CD4-positive, CD25-positive, alpha-beta regulatory T cell (primary cell): ENCODE measurements at places on chromosomes 6 and 20. TPM values are rescaled to one million over a fixed set of nuclear protein-coding genes. Genes with fewer than 3 reads are reported as not detected.
A peak's percentile ranks its signal among the peaks of the same experiment; 100 is the strongest.

GRCh38 chr20:49230561-49231133 lies 11.4 kb downstream of the DDX27 start:
- no peak for DNase-seq

GRCh38 chr6:4102687-4103244 lies 23.8 kb upstream of the FAM217A start:
- no peak for DNase-seq

C20orf141 gene
- total RNA-seq: not detected

- no peak for DNase-seq
Observed at GRCh38 chr6:158762787-158763433, 56.3 kb downstream of the EZR start.

GRCh38 chr20:2282181-2282580 lies 13.6 kb upstream of the TGM3 start:
- no peak for DNase-seq

DNA sequence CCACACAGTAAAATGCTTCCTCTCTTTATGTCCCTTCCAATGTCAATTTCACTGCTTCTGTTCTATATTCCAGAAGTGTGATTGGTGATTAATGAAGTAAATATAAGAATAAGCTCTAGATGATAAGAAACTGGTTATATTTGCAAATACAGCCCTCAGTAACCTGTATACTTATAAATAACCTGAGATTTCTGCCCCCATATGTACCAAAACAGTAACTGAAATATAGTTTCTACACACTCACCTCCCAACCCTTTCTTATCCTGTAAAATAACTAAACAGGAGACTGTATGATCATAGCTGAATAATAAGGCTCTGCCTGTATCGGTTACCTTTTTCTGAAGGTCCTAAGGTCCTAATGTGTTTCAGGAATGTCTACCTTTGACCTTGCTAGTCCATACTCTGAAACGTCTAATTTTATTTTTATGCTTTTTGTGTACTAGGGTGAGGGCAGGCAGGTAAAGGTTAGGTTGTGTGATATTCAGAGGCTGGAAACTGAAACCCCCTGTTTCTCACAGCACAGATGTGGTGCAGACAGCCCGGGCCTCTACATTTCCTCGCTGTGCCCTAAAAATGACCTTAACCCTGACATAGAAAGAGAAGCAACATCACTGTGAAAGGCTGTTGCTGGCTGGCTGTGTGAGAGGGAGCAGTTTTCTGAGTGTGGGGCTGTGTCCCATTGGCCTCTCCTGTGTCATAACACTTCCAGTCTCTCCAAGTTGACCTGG lies 378.8 kb downstream of the CENPW start:
- DNase-seq: no peak

MRPL14 gene
- total RNA-seq: 11.8 TPM

DNA sequence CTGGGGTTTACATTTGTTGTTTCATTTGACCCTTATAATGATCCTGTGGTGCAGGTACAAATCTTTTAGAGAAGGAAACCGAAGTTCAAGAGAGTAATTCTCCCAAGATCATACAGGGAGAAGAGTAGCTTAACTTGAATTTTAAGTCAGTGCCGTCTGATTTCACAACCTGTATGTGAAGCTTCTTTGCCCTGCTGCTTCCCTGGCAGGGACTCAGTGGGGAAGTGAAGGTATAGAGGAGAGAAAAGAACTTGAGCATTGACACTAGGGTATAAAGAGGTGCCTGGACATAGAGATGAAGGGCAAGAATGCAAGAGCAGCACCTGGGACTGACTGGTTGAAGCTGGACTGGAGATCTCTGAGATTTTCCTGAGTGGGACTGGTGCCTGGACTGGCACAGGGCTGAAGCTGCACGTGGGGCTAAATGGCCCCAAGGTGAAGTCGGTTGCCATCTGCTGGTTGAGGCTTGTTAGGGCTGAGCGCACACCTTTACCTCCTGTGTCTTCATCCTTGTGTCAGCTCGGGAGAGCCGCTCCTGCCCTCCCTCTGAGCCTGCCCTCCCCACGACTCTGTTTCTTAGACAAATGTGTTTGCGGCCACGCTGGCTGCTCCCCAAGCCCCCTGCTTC lies 41.8 kb downstream of the FARS2 start:
- DNase-seq: peak; percentile 79

DNA sequence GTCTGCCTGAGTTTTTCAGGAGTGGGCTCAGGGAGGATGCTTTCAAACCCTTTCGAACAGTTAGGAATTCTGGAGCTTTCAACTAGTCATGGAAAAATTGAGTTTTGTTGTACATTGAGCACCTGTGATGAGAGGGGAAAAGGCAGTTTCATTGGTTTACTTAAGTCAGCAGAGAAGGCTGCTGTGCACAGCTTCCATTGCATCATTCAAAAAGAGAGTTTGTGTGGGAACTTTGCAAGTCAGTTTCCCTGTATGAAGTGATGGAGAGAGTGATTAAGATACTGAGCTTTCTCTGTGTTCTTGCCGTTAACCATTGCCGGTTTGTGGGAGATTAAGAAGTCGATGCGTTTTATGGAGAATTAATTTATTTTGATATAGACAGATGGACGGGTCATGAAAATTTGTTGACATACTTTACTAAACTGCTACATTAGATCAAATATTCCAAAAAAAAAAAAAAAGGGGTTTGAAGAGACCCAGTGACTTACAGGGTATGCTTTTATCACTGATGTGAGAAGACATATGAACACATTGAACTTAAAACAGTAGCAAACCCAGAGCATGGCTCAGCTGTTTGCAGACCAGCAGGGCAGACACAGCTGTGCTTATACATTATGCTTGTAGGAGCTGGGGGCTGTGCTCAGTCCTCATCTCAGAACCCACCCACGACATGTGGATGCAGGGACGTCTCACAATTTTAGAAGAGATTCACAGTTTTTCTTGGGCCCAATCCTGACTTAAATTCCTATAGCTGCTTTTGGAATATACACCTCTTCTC lies 234.1 kb downstream of the SOX4 start:
- no peak for DNase-seq

DNA sequence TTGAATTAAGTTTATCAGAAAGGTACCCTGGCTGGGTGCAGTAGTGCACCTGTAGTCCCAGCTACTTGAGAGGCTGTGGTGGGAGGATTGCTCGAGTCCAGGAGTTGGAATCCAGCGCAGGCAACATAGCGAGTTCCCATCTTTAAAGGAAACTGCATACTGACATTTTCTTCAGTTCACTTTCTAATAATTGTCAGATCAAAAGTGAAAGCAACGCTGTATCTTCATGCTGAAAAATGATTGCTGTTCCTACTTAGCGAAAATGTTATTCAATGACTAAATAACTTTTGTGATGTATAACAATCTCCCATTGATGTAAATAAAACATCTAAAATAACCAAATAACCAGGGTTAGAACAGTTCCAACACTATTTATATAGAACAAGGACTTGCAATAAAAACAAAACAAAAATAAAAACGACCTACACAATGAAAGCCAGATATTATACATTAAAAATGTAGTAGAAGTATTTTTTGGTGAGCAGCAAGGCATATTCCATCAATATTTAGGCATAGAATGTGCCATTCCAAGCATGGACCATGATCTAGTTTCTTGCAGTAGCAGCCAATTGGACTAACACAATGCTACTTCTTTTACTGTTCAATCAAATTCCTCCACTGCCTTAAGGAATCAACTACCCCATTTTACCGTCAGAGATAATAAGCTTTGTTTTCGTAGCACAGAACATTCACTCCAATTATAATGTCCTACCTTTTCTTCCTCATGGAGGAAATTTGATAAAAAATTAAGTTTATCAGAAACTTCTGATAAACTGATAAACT lies 1.5 kb downstream of the LATS1 start:
- peak; percentile 59 for DNase-seq

DNA sequence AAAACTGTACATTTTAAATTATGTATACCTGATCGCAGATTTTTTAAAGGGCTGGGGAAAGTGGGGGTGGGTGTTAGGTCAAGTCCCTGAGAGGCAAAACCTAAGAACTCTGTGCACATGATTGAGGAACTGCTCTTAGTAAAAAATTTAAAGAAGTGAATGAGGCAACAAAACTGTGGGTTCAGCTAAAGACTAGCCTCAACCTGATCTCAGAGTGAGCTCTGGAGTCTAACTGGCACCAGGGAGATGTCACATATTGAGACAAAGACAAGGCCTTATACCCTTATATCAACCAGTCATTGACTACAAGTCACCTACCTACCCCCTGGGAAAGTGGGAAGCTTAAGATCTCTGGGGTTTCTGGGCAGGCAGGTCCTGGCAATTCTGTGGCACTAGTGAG lies 27.4 kb upstream of the RUNX2 start:
- DNase-seq: no peak

C6orf163 gene
- 2.1 TPM for total RNA-seq

CSTF1 gene
- 24.5 TPM for total RNA-seq

GRCh38 chr6:129133770-129134192 lies 250.8 kb downstream of the LAMA2 start:
- no peak for DNase-seq
